ENCODE measurements at places on chromosomes 7 and 10. TPM values are rescaled to one million over a fixed set of nuclear protein-coding genes. Genes with fewer than 3 reads are reported as not detected.

DNA sequence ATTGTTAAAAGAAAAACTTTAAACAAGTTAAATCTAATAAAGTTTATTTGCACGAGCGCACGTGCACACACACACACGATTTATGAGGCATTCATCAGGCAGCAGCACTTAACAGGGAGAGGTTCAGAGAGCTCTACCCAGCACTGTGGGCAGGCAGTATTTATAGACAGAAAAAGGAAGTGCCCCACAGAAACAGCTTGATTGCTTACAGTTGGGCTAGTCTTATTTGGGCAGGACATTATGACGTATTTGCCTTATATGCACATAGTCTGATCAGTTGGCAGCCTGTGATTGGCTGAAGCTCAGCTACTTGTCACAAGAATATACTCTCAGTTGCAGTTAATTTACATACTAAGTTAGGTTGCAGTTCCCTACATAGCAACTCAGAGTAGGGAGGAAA is 1.2 kb upstream of the SDHAF3 start:
- H3K27me3 ChIP-seq = no peaks in the 10 kb centered on the region
- H3K36me3 ChIP-seq = no peaks in the 10 kb centered on the region
- no peak overlapping the region for H3K4me3 ChIP-seq
- H3K4me1 ChIP-seq = no peaks in the 10 kb centered on the region
- H3K27ac ChIP-seq = no peak overlapping the region
- no peak for DNase-seq

GRCh38 chr10:49735848-49736563 is 26.1 kb downstream of the OGDHL start:
- no peak for DNase-seq
- no peak overlapping the region for H3K27ac ChIP-seq
- no peak overlapping the region for H3K4me3 ChIP-seq

ADCYAP1R1 gene
- total RNA-seq = 0.14 TPM

PNLIPRP2 gene
- not detected for total RNA-seq

WNT8B gene
- not detected for total RNA-seq

SPDYE11 gene
- not detected for total RNA-seq

GRCh38 chr10:125034675-125035074 is 92.8 kb downstream of the ZRANB1 start:
- DNase-seq = no peak
- H3K4me1 ChIP-seq = peaks cover 51% of the 10 kb centered on the region
- H3K27me3 ChIP-seq = no peaks in the 10 kb centered on the region
- peak overlapping the region; percentile 46 for H3K4me3 ChIP-seq

- H3K27me3 ChIP-seq = no peaks in the 10 kb centered on the region
- DNase-seq = no peak
- H3K27ac ChIP-seq = no peak overlapping the region
- H3K4me3 ChIP-seq = no peak overlapping the region
- no peaks in the 10 kb centered on the region for H3K4me1 ChIP-seq
Observed at GRCh38 chr7:118280319-118281012, 56.0 kb downstream of the ANKRD7 start.

DNA sequence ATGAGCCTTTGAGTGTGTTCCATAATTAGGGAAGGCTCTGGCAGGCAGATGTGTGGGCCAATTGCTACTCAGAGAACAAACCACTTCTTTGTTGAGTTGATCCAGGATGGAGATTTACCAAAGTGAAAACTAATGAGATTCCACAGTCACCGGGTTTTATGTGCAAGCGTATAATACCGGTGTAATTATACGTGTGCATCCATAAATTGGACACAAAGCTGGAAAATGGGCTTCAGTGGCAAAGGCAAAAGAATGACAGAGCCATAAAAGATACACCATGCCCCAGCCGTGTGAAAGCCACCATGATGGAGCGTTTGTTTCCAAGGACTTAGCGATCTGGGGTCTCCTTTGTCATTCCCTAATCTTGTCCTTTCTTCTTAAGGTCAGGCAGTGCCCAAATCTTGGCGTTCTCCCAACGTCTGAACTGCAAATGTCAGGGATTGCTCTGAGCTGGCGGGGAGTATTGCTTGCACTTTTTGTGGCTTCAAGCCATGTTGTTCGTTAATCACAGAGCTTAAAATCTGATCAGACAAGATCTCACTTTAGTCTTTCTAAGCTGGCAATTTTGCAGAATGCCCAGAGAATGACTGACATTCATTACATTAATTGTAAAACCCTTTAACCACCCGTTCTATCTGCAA is 70.1 kb downstream of the NPTX2 start:
- H3K27me3 ChIP-seq = no peaks in the 10 kb centered on the region
- no peak overlapping the region for H3K4me3 ChIP-seq
- no peak for DNase-seq
- no peaks in the 10 kb centered on the region for H3K36me3 ChIP-seq
- H3K4me1 ChIP-seq = no peaks in the 10 kb centered on the region

CTAGE6 gene
- not detected for total RNA-seq

ZNRF2 gene
- total RNA-seq = 9.2 TPM

PTF1A gene
- not detected for total RNA-seq

DNA sequence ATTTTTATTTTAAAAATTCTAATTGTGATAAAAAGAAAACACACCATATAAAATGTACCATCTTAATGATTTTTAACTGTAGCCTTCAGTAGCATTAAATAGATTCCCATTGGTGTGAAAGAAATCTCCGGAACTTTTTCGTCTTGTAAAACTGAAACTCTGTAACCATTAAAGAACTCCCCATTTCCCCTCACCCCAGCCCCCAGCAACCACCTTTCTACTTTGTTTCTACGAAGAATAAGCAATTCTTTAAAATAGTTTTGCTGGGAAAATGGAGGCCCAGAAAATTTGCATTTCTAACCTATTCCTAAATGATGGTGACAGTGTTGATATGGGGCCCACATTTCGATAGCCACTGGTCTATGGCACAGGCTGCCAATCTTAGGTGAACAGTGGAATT is 305.4 kb upstream of the PFKP start:
- no peak overlapping the region for H3K4me3 ChIP-seq
- H3K27ac ChIP-seq = no peak overlapping the region
- DNase-seq = no peak
- no peaks in the 10 kb centered on the region for H3K4me1 ChIP-seq

GRCh38 chr10:77800738-77801266 is 125.8 kb downstream of the DLG5 start:
- H3K4me1 ChIP-seq = peaks cover 25% of the 10 kb centered on the region
- peaks cover 14% of the 10 kb centered on the region for H3K36me3 ChIP-seq
- H3K4me3 ChIP-seq = no peak overlapping the region
- no peak for DNase-seq
- H3K27ac ChIP-seq = peak overlapping the region; percentile 77
- no peaks in the 10 kb centered on the region for H3K27me3 ChIP-seq

- peak; percentile 45 for DNase-seq
- H3K27me3 ChIP-seq = no peaks in the 10 kb centered on the region
- peaks cover 9% of the 10 kb centered on the region for H3K4me1 ChIP-seq
- no peaks in the 10 kb centered on the region for H3K36me3 ChIP-seq
- H3K4me3 ChIP-seq = no peak overlapping the region
- peak overlapping the region; percentile 1 for H3K27ac ChIP-seq
Observed at GRCh38 chr7:121000081-121000983, 11.8 kb downstream of the CPED1 start.

DNA sequence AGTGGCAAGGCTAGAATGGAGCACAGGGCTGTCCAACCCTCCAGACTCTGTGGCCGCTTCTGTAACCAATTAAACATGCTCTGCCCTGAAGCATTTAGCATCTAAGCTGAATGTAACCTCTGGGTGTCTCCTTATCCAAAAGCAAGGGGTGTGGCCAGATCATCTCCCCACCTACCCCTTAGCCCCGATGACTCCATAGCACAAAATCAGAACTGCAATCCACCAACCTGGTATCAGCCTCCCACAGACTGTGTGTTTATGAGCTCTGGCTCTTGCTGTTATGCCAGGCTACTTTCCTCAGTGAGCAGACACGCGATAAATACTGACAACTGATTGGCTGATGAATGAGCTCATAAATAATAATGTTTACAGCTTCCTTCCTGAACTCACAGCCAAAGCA is 3.2 kb downstream of the FRMD4A start:
- no peak for DNase-seq
- no peak overlapping the region for H3K27ac ChIP-seq
- no peak overlapping the region for H3K4me3 ChIP-seq

CUEDC2 gene
- 49.1 TPM for total RNA-seq

GIMAP8 gene
- not detected for total RNA-seq

PDLIM1 gene
- total RNA-seq = 316 TPM

GRCh38 chr7:70037171-70037933 is 439.1 kb downstream of the AUTS2 start:
- H3K36me3 ChIP-seq = no peaks in the 10 kb centered on the region
- DNase-seq = no peak
- no peak overlapping the region for H3K27ac ChIP-seq
- H3K4me1 ChIP-seq = no peaks in the 10 kb centered on the region
- no peak overlapping the region for H3K4me3 ChIP-seq

GRCh38 chr7:140350056-140350455 is 48.3 kb downstream of the SLC37A3 start:
- H3K36me3 ChIP-seq = peaks cover 28% of the 10 kb centered on the region
- no peak overlapping the region for H3K27ac ChIP-seq
- no peak overlapping the region for H3K4me3 ChIP-seq
- peaks cover 11% of the 10 kb centered on the region for H3K4me1 ChIP-seq
- no peaks in the 10 kb centered on the region for H3K27me3 ChIP-seq

- H3K36me3 ChIP-seq = no peaks in the 10 kb centered on the region
- H3K27ac ChIP-seq = no peak overlapping the region
- no peak for DNase-seq
Observed at GRCh38 chr10:1992930-1993329, 255.6 kb upstream of the ADARB2 start.

MKI67 gene
- 4.6 TPM for total RNA-seq

DNA sequence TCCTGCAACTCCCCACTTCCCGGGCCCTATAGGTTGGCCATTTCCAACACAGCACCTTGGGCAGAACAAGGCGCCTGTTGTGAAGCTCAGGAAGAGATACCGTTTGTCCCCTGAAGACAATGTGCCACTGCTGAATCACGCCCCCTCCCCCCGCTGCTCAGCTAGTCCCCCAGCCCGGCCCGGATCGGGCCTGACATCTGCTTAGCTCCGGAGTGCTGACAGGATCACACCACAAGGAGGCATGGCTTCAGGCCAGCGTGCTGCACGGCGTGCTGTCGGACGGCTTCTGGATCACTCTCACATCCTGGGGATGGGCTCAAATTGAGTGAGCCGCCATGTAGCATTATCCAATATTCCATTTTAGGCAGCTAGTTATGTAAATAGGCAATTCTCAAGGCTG is 62.1 kb upstream of the EFCAB10 start:
- peaks cover 4% of the 10 kb centered on the region for H3K27me3 ChIP-seq
- peaks cover 4% of the 10 kb centered on the region for H3K4me1 ChIP-seq
- H3K4me3 ChIP-seq = no peak overlapping the region
- no peak overlapping the region for H3K27ac ChIP-seq

GRCh38 chr7:80204919-80205318 is 70.3 kb downstream of the GNAI1 start:
- no peaks in the 10 kb centered on the region for H3K36me3 ChIP-seq
- H3K4me3 ChIP-seq = no peak overlapping the region
- no peaks in the 10 kb centered on the region for H3K4me1 ChIP-seq
- DNase-seq = no peak
- no peaks in the 10 kb centered on the region for H3K27me3 ChIP-seq

DNA sequence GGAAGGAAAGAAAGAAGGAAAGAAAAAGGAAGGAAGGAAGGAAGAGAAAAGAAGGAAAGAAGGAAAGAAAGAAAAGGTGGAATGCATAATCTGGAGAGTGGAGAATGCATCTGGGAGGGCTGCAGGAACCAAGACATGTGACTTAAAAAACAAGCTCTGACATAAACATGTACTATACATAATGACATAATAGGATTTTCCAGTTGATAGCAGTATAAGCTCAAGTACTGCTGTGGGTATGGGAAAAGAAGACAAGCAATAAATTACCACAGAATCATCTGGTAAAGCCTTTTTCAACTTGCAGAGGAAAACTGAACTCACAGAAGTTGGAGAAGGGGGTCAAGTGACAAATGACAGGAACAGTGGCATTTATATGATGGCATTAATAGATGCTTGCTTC is 345.9 kb downstream of the PLXDC2 start:
- no peak overlapping the region for H3K4me3 ChIP-seq
- no peaks in the 10 kb centered on the region for H3K36me3 ChIP-seq
- H3K27me3 ChIP-seq = no peaks in the 10 kb centered on the region
- no peak overlapping the region for H3K27ac ChIP-seq
- no peak for DNase-seq
- H3K4me1 ChIP-seq = no peaks in the 10 kb centered on the region

DNA sequence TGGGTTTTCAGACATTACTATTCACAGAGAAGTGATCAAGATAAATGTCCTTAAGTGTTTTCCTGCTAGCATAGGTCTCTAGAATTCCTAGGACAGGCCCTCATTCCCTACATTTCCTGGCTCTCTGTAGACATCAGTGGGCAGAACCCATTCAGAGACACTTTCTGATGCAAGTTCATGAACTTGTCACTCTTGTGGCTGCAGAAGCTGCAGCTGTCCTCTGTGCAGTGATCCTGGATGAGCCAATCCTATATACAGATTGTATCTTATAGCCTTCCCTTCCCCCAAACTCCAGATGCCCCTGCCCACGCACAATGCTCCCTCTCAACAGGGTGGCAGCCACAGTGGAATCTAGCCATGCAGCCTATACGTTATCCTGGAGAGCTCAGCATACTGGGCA is 12.6 kb upstream of the GRB10 start:
- DNase-seq = no peak
- H3K27me3 ChIP-seq = no peaks in the 10 kb centered on the region
- H3K27ac ChIP-seq = no peak overlapping the region
- no peak overlapping the region for H3K4me3 ChIP-seq

- H3K27ac ChIP-seq = no peak overlapping the region
- H3K27me3 ChIP-seq = no peaks in the 10 kb centered on the region
- no peak for DNase-seq
- no peak overlapping the region for H3K4me3 ChIP-seq
- H3K4me1 ChIP-seq = no peaks in the 10 kb centered on the region
- no peaks in the 10 kb centered on the region for H3K36me3 ChIP-seq
Observed at GRCh38 chr7:156614434-156615264, 25.9 kb upstream of the RNF32 start.

GRCh38 chr10:119221666-119222065 is 14.3 kb downstream of the GRK5 start:
- H3K36me3 ChIP-seq = no peaks in the 10 kb centered on the region
- no peak overlapping the region for H3K4me3 ChIP-seq
- H3K27ac ChIP-seq = no peak overlapping the region
- no peaks in the 10 kb centered on the region for H3K27me3 ChIP-seq
- DNase-seq = no peak
- H3K4me1 ChIP-seq = peaks cover 3% of the 10 kb centered on the region

RNF133 gene
- total RNA-seq = 0.30 TPM
